ENCODE measurements at places on chromosomes 7 and 10.

DNA sequence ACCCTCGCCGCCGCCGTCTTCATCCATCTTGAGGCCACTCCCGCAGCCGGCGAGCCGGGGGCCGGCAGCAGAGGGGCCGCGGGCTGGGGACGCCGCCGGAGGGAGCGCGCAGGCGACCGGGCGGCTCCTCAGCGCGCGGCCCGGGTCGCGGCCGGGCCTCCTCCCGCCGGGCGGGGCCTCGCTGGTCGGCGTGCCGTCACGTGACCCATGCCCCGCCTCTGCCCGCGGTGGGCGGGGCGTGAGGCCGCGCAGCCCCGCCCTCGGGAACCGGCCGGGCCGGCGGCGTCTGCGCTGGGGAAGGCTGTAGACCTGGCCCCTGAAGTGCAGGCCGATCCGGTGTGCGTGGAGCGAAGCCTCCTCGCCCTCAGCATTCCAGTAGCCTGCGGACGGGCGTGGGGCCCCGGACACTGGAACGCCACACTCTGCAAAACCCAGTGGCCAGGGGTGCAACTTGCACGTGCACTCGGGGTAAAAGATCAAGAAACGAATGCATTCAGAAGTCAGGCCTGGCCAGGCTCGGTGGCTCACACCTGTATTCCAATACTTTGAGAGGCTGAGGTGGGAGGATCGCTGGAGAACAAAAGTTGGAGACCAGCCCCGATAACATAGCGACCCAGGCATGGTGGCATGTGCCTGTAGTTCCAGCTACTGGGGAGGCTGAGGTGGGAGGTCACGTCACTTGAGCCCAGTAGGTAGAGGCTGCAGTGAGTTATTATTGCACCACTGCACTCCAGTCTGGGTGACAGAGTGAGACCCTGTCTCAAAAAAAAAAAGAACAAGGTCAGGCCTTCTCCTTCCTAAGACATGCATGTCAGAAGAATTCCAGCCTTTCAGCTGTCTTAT lies at the start of gene CYTH3:
CYTH3 (minus strand) TSS at position 144 of the 843 bp plus-strand sequence; CDS start at position 27, 117 bp downstream.
- peak; percentile 88 for DNase-seq

DNA sequence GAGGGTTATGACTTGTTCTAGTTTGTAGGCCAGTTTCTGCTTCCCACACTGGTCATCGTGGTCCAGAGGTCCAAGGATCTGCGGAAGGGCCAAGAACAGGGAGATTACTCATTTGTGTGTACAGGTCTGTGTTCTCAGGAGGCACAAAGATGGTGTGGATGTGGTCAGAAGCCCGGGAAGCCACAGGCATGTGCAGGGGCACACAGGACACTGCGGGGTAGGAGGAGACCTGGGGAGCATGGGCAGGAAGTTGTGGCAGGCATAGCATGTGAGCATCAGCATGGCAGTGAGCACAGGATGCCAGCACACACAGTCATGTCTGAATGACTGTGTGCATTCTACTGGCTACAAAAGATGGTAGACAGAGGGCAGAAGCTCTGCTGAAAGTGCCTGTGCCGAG lies 445.8 kb downstream of the PLXNA4 start:
- DNase-seq = no peak

DNA sequence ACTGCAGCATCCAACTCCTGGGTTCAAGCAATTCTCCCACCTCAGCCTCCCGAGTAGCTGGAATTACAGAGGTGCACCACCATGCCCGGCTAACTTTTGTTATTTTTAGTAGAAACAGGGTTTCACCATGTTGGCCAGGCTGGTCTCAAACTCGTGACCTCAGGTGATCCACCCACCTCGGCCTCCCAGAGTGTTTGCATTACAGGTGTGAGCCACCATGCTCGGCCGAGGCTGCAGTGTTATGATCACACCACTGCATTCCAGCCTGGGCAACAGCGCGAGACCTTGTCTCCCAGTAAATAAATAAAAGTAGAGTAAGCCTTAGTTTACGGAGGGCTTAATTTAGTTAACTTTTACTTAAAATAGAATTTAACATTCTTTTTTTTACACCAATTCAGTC lies 23.7 kb upstream of the IGF2BP3 start:
- DNase-seq = no peak

- peak; percentile 69 for DNase-seq
Measured at GRCh38 chr7:29564496-29565223, 1.0 kb downstream of the PRR15 start.

DNA sequence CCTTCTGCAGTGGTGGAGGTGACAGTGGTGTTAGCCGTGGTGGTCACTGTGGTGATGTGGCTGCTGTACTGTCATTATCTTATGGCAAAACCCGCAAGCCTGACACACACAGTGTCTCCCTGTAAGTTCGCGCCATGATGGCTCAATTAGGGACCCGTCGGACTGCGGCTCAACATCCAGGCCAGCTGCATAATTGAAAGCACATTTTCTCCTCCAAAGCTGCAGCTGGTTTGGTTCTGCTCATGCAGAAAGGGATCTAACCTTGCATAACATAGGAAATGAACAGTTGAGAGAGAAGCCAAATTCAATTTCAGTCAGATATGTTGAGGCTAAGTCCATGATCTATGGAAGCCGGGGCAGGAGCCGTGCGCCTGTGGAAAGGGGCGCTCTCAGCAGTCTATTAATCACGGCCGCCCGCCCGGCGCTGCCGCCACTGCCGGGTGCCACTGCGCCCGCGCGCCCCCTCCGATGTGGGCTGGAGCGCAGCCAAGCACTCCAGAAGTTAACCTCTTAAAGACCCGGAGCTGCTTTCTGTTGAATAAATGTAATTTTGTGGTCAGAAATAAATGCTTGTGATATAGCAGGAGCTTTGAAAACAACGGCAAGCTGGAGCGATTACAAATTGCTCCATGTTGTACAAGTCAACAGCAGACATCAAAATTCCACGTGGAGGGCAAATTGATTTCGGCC lies 227.7 kb downstream of the CUX1 start:
- peak; percentile 44 for DNase-seq

DNA sequence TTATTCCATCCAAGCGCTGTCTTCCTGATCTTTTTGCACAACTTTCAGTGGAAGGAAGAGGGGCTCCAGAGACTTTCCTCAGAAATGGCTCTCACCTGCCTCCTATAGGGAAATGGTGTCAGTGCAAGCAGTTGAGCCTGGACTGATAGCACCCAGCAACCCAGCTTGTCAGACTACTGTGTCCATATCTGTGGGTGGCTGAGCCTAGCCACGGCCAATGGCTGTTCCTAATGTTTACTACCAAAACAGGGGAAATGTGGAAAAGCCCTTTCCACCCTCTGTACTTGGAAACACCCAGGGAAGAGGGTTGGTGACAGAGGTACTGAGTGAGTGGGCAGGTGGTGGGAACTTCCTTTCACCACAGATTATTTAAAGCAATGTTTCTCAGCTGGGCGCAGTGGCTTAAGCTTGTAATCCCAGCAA lies 4.3 kb upstream of the YKT6 start:
- peak; percentile 77 for DNase-seq

DNA sequence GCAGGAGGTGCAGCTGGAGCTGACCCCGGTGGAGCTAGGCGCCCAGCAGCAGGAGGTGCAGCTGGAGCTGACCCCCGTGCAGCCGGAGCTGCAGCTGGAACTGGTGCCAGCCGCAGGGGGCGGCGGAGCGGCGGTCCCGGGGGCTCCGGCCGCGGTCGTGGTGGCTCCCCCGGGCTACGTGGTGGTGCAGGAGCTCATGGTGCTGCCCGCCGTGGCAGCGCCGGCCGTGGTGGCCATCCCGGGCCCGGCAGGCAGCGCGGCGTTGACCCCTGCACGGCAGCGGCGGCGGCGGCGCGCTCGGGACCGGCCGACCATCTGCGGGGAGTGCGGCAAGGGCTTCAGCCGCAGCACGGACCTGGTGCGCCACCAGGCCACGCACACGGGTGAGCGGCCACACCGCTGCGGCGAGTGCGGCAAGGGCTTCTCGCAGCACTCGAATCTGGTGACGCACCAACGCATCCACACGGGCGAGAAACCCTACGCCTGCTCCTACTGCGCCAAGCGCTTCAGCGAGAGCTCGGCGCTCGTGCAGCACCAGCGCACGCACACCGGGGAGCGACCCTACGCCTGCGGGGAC lies 6.8 kb downstream of the ZNF853 start:
- no peak for DNase-seq

- DNase-seq = no peak
Measured at GRCh38 chr7:148185041-148185440, 405.5 kb upstream of the C7orf33 start.

GRCh38 chr7:6416516-6417145 lies 31.1 kb downstream of the DAGLB start:
- no peak for DNase-seq

- no peak for DNase-seq
Measured at GRCh38 chr10:18439601-18440000, 211.8 kb downstream of the NSUN6 start.

DNA sequence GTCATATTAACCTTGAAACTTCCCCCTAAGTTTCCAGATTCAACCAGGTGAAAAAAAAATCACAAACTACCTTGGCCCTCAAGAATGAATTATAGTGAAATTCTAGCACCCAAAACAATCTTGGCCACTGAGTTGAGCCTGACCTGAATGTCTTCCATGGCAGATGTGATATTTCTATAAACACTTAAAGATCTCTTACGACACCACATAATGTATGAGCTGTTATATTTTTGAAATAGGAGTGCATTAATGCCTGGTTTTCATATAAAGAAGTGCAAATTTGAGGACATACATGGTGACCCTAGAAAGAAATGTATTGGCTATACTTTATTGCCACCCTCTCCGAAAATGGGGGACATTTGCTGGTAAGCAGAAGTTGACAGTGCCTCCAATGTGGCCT lies 584.1 kb upstream of the KCND2 start:
- DNase-seq = no peak

DNA sequence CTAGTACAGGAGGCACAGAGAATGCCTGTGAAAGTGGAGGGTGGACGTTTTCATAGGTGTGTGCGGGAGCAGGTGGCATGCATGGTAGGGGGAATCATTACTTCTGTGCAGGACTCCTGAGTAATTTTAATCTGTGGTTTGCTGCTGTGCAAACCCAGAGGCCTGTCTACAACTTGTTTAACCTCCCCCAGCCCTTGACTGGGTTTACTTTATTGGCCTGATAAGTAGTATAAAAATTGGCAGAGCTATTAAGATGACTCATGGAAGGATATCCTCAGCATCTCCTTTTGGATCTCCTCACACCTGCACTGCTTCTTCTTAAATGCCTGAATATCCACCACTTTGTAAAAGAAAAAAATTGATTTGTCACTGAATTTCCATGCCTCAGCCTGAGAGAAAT lies 104.8 kb downstream of the AUTS2 start:
- no peak for DNase-seq

- no peak for DNase-seq
Measured at GRCh38 chr7:141103847-141104429, 30.1 kb downstream of the TMEM178B start.

DNA sequence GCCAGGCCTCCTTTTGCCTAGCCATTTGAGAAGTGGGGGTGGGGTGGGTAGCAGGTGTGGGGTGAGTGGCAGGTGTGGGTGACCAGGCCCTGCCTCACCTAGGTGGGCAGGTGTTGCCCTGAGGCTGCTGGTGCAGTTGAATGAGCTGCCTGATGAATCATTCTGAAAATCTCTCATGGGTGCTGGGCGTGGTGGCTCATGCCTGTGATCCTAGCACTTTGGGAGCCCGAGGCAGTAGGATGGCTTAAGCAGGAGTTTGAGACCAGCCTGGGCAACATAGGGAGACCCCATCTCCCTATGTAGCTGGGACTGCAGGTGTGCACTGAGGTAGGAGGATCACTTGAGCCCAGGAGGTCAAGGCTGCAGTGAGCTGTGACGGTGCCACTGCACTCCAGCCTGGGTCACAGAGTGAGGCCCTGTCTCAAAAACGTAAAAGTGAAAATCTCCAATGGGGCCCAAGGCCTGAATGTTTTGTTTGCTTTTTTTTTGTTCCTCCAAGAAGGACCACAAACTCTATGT lies 17.7 kb downstream of the TSPAN14 start:
- DNase-seq = peak; percentile 41

GRCh38 chr10:86410542-86411124 lies 44.0 kb upstream of the GRID1 start:
- no peak for DNase-seq

All from ACHN (cell line).